Mesendoderm (in vitro differentiated cells): ENCODE measurements at places on chromosomes 2 and 18.

DNA sequence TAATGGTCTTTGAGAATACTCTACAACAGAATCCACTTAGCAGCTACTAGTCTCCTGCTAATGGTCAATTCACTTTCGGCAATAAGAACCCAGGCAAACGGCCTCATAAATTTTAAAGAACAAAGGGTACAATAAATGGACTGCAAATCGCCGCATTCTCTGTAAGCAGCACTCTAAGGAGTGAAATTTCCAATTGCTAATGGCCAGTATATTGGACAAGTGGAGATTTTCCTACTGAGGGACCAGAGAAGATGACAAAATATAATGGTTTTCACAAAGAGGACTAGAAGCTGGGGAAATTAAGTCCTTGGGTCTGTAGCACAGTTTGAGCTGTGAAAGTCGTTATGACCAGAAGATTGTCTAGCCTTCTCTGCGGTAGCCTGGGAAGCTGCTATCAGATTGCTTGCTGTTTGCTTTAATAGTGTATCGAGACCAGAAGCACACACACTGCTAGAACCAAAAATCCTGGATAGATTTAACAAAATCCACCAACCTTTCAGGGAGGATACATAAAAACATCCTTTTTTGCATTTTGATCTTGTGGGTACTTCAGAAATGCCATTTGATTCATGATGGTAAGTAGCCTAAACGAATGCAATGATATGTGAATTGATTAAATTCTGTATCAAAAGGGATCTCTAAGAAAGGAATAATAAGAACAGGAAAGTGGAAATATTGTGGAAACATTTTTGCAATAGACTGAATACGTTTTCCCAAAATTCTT is 53.6 kb upstream of the ATP8B1 start:
- H3K27me3 ChIP-seq: no peaks in the 10 kb centered on the region
- DNase-seq: peak; percentile 74
- H3K4me3 ChIP-seq: no peak overlapping the region
- peak overlapping the region; percentile 8 for H3K27ac ChIP-seq

GRCh38 chr2:21376864-21377263 is 253.1 kb downstream of the TDRD15 start:
- no peaks in the 10 kb centered on the region for H3K27me3 ChIP-seq
- no peaks in the 10 kb centered on the region for H3K36me3 ChIP-seq
- DNase-seq: peak; percentile 18

DNA sequence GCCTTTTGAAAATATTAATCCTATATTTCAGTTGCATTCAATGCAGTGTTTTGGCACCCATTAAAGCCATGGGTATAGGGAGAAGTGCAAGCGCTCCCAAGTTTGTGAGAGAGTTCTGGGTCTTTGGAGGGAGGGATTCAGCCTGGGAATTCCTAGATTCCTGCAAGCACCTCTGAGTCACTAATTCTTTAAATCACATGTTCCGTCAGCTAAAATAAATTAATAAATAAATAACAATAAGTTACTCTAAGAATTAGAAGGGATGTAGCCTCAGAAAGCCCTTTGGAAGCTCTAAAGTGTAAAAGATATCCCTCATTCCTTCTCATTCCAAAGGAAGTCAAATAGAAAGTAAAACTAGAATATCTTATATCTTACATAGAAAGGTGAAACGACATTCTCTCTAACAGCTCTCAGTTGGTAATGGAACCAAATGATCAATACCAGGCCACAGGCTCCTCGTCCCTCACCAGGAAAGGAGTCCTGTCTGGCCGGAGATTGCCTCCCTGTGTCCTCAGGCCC is 222.4 kb upstream of the RBBP8 start:
- H3K4me1 ChIP-seq: no peaks in the 10 kb centered on the region
- no peak overlapping the region for H3K27ac ChIP-seq
- DNase-seq: no peak
- no peak overlapping the region for H3K4me3 ChIP-seq

DNA sequence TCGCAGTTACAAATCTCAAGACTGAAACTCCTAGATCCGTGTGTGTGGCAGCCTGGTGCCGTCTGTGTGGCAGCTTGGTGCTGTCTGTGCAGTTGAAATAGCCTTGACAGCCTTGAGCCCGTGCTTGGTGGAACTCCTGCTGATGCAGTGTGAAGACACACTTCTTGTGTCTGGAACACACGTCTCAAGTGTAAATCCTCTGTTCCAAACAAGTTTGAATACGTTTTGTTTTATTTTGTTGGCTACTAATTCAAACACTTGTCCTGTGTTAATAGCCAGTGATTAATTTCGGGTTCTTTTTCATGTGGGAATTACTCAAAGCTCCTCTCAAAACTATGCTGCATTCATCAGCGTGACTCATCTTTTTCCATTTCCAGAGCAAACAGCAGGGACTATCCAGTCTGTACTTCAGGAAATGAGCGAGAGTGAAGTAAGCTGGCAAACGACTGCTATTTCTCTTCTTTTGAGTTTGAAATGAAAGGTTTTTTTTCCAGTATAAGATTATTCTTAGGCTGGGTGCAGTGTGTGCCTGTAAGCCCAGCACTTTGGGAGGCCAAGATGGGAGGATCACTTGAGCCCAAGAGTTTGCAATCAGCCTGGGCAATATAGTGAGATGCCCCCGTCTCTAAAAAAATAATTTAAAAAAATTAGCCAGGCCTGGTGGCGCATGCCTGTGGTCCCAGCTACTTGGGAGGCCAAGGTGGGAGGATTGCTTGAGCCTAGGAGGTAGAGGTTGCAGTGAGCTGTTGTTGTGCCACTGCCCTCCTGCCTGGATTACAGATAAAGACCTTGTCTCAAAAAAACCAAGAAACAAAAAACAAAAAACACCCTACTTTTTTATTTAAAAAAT is 152.9 kb downstream of the SPP2 start:
- no peaks in the 10 kb centered on the region for H3K27me3 ChIP-seq
- no peak for DNase-seq
- H3K4me3 ChIP-seq: no peak overlapping the region
- H3K36me3 ChIP-seq: no peaks in the 10 kb centered on the region

- H3K4me1 ChIP-seq: no peaks in the 10 kb centered on the region
- H3K27me3 ChIP-seq: no peaks in the 10 kb centered on the region
- H3K27ac ChIP-seq: no peak overlapping the region
- no peak overlapping the region for H3K4me3 ChIP-seq
- H3K36me3 ChIP-seq: no peaks in the 10 kb centered on the region
Measured at GRCh38 chr2:33074197-33074596, 127.4 kb downstream of the LTBP1 start.

DNA sequence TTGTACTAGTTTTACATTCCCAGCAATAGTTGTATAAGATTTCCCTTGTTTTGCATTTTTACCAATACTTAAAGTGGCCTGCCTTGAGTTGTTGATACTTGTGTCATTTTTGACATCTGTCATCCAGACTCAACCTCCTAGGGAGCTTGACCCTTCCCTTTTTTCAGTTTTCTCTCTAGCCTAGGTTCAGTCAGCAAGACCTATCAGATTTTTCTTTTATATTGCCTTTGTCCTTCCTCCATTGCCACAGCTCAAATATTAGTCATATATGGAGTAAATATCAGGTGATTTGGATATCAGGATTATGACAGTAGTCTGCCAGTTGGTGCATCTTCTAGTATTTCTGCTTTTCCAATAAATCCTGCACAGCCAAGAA is 13.4 kb downstream of the CENPO start:
- no peaks in the 10 kb centered on the region for H3K4me1 ChIP-seq
- no peak overlapping the region for H3K4me3 ChIP-seq
- no peak for DNase-seq
- H3K27me3 ChIP-seq: no peaks in the 10 kb centered on the region
- no peak overlapping the region for H3K27ac ChIP-seq
- H3K36me3 ChIP-seq: peaks cover 6% of the 10 kb centered on the region

GRCh38 chr2:52222128-52222527 is 1190.2 kb upstream of the NRXN1 start:
- H3K27ac ChIP-seq: no peak overlapping the region
- H3K36me3 ChIP-seq: no peaks in the 10 kb centered on the region
- no peak for DNase-seq
- H3K4me1 ChIP-seq: no peaks in the 10 kb centered on the region

- no peak overlapping the region for H3K4me3 ChIP-seq
- H3K27ac ChIP-seq: no peak overlapping the region
- no peak for DNase-seq
- H3K4me1 ChIP-seq: no peaks in the 10 kb centered on the region
- H3K27me3 ChIP-seq: no peaks in the 10 kb centered on the region
Measured at GRCh38 chr2:72183016-72183415, 35.4 kb upstream of the CYP26B1 start.

- no peak overlapping the region for H3K27ac ChIP-seq
- no peak for DNase-seq
- no peaks in the 10 kb centered on the region for H3K27me3 ChIP-seq
- no peak overlapping the region for H3K4me3 ChIP-seq
- no peaks in the 10 kb centered on the region for H3K4me1 ChIP-seq
Measured at GRCh38 chr2:228344531-228344930, 163.0 kb upstream of the SPHKAP start.

DNA sequence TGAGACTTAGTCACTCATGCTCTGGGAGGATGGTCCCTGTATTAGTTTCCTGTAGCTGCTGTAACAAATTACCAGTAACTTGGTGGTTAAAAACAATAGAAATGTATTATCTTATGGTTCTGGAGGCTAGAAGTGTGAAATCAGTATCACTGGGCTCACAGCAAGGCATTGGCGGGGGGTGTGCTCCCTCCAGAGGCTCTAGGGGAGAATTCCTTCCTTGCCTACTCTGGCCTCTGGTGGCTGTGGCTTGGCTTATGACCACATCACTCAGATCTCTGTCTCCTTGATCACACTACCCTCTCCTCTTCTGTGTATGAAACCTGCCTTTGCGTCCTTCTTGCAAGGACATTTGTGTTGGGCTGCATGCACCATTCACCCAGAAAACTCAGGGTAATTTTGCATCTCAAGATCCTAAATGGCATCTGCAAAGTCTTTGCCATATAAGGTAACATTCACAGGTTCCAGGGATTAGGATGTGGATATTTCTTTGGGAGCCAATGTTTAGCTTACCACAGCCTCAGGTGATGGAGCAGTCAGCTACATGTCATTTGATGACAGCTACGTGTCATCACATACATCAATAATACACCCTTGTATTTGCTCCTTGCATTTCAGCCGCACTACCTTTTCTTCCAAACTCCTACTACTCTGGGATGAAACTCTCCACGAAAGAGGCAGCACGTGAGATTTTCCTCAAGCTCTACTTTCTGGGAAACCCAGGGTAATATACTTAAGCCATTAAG is 49.6 kb upstream of the POU3F3 start:
- no peak overlapping the region for H3K4me3 ChIP-seq
- H3K36me3 ChIP-seq: no peaks in the 10 kb centered on the region
- no peaks in the 10 kb centered on the region for H3K27me3 ChIP-seq
- no peak overlapping the region for H3K27ac ChIP-seq
- peaks cover 2% of the 10 kb centered on the region for H3K4me1 ChIP-seq
- peak; percentile 65 for DNase-seq

- no peaks in the 10 kb centered on the region for H3K4me1 ChIP-seq
- no peak overlapping the region for H3K27ac ChIP-seq
- DNase-seq: no peak
- no peaks in the 10 kb centered on the region for H3K36me3 ChIP-seq
- no peaks in the 10 kb centered on the region for H3K27me3 ChIP-seq
Measured at GRCh38 chr2:159157361-159158209, 128.9 kb downstream of the WDSUB1 start.

DNA sequence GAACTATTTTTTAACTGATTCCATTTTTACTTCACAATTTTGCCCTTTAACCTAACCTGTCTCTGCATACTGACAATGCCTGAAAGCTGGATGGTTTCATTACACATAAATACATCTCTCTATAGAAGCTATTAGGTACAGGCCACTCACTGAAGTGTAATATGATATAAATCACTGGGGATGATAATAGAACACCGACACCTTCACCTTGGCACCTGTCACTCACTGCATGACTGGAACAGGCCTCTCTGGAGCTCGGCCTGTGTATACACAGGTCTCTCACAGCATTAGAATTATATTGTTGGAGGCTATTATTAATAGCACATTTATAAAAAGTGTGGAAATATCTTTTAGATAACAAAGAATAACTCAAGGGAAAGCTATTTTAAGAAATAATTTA is 138.2 kb downstream of the TMEM131 start:
- no peak for DNase-seq
- no peak overlapping the region for H3K4me3 ChIP-seq
- no peaks in the 10 kb centered on the region for H3K36me3 ChIP-seq
- no peak overlapping the region for H3K27ac ChIP-seq

DNA sequence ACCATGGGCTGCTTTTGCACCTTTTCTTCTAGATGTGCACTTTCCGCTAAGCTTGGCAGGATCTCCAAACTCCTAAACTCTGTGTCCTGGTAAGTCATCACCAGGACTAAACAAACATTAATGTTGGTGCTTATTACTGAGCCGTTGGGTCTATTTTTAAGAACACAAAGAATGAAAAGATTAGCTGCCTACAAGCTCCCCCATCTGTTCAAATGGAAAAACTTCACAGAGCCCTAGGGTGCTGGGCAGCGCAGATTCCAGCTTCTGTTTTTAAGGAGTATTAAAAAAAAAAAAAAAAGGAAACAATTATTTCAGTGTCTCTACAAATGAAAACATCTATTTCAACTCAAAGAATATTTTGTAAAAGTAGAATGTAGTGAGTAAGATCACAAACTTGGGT is 97.8 kb upstream of the AQP4 start:
- no peak overlapping the region for H3K4me3 ChIP-seq
- H3K4me1 ChIP-seq: no peaks in the 10 kb centered on the region
- H3K27ac ChIP-seq: no peak overlapping the region
- no peaks in the 10 kb centered on the region for H3K27me3 ChIP-seq
- H3K36me3 ChIP-seq: no peaks in the 10 kb centered on the region

GRCh38 chr2:160565099-160565845 is 71.7 kb upstream of the RBMS1 start:
- no peaks in the 10 kb centered on the region for H3K27me3 ChIP-seq
- H3K27ac ChIP-seq: no peak overlapping the region
- no peaks in the 10 kb centered on the region for H3K4me1 ChIP-seq

- DNase-seq: peak; percentile 77
- no peaks in the 10 kb centered on the region for H3K4me1 ChIP-seq
- H3K27ac ChIP-seq: no peak overlapping the region
- no peaks in the 10 kb centered on the region for H3K36me3 ChIP-seq
Measured at GRCh38 chr2:232386740-232387450, 8.3 kb downstream of the ALPP start.

DNA sequence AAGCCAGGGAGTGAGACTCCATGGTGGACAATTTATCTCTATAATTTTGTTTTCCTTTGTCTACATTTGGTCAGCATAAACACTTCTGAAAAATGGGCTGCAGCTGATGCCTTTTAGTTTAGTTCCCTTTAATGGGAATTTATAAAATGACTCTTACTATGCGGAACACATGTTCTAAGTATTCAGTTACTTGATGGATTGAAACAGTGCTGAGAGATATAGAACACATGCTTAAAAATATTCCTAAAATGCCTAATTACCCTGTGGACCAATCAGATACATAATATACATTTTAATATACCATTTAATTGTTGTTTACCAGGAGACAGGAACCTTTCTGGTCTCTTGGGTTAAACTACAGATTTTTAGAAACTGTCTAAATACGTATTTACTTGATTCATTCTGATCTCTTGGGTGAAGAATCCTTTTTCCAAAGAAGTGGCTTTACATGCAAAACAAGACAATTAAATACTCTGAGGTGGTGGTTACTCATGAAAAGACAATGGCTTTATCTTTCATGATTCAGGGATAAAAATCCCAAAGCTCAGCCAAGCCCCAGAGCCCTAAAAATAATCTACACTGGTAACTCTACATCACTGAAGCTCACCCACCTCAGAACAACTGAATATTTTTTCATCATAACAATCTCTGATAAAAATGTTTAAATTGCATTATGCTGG is 128.1 kb upstream of the SERTAD2 start:
- no peak overlapping the region for H3K27ac ChIP-seq
- no peak overlapping the region for H3K4me3 ChIP-seq
- no peak for DNase-seq
- no peaks in the 10 kb centered on the region for H3K4me1 ChIP-seq
